ENCODE measurements at places on chromosomes 7 and 10.
A peak's percentile ranks its signal among the peaks of the same experiment; 100 is the strongest.

DNA sequence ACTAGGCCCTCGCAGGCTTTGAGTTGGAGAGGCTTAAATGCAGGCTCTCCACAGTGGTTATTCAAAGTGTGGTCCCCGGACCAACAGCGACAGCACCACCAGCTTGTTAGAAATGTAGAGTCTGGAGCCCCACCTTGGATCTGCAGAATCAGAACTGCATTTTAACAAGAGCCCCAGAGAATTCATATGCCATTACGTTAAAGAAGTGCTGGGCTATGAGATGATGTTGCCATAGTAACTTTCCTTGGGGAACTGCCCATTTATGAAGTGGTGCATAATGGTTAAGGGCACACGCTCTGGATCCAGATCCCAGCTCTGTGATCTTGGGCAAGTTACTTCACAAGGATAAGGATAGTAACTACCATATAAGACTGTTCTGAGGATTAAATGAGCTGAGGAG is 48.9 kb downstream of the ZCCHC24 start:
- DNase-seq, result no peak

DNA sequence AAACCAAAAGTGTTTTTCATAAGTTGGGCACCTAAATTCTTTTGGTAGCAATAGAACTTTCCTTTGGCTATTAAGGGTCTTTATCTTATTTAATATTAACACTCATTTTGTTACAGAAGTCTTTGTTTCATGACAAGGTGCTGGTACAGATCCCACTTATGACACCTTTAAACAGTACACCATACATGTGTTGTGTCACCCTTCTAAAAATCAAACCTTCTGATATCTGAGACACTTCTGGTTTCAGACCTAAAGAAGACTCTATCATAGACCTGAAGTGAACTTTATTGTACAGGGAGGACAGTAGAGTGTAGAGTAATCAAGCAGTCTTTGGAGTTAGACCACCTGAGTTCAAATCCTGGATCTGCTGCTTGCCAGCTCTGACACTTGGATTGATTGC is 5.8 kb upstream of the USP6NL start:
- DNase-seq, result no peak

DNA sequence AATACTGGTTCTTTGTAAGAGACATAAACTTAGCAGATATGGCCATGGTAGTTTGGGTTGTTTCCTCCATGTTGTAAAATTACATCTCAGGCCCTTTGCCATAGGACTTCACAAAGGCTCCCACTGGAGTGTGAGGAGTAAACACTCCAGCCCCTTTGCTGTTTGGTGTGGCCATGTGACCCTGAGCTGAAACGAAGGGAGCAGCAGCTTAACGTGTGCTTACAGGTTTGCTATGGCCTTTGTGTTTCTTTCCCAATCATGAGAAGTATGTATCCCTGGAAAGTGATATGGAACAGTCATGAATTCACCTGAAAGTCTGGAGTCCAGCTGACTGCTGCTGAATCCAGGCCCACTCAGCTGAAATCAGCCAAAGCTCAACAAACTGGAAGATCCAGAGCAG is 23.8 kb upstream of the SFTPA1 start:
- DNase-seq, result no peak

DNA sequence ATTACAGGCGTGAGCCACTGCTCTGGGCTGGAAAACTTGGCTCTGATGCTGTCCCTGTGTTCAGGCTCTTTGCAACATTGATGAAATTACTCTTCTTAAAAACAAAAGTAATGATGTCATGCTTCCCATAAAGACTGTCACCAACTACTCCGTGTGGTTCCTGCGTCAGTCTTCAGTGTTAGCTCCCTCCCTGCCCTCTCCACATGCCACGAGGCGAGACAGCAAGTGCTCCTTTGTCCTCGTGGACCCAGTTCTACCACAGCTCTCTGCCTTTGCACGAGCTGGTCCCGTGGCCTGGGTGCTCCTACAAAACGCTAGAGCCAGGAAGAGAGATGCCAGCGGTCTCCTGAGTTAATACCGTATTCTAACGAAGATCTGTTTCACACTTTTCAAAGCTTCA is 194.5 kb downstream of the SDK1 start:
- no peak for DNase-seq

DNA sequence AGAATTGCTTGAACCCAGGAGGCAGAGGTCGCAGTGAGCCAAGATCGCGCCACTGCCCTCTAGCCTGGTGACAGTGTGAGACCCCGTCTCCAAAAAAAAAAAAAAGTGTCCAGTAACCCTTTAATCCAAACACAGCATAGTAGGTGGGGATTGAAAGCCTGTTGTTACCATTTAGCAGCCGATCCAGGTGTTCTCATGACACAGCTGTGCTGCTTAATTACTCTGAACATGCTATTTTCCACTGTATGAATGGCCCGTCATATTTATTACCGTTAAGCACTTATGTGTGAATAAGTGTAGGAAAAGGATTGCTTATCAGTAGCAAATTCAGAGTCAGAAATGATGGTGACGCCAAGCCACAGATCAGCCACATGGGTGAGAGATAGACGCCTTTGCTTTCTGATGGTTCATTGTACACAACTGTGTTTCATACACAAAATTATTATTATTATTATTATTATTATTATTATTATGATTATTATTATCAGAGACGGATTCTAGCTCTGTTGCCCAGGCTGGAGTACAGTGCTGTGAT is 11.6 kb upstream of the ORAI2 start:
- DNase-seq, result no peak

GRCh38 chr10:5656737-5657579 is 9.4 kb downstream of the ASB13 start:
- no peak for DNase-seq

GRCh38 chr7:110988890-110989501 is 101.9 kb upstream of the LRRN3 start:
- DNase-seq, result no peak

GRCh38 chr10:79129361-79129997 is 60.7 kb downstream of the ZMIZ1 start:
- DNase-seq, result no peak

DNA sequence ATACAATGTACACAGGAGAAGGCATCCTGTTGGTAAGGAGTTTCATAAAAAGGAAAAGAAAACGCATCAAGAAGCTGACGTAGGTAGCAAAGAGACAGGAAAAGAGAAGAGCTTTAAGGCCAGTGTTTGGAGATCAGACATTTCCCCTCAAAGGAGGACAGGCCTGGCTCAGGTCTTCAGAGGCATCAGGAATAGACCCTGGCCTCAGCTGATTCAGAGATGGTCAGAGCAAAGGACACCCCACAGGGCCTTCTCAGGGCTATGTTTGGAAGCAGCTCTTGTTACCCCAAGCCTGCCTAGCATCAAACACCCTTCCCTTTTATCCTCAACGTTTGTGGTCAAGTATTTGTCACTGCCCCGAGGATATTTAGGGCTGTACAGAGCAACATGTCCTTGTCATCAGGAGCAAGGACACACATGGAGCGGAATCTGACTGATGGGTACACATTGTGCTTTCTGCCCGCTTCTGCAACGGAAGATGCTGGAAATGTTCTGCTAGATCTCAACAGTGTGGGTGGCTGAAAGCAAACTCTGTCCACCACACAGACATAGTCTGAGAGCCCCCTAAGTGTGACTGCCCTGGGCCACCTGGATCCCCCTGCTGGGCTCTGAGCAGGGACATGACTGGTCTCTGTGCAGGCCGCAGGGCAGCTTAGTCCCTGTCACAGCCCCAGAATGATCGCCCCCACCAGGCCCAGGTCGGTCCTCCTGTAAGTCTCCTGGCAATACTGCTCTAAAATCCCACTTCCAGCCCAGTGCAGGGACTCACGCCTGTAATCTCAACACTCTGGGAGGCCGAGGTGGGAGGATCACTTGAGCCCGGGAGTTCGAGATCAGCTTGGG is 1.0 kb upstream of the ZDHHC4 start:
- DNase-seq, result no peak

GRCh38 chr7:120979765-120980499 is 8.6 kb upstream of the CPED1 start:
- DNase-seq, result no peak

GRCh38 chr7:90877201-90877600 is 281.1 kb downstream of the CDK14 start:
- peak; percentile 30 for DNase-seq

- no peak for DNase-seq
These were observed 9.3 kb upstream of the PNPLA8 start for GRCh38 chr7:108535257-108535656.

GRCh38 chr10:6053816-6054631 is 8.1 kb downstream of the IL2RA start:
- no peak for DNase-seq

DNA sequence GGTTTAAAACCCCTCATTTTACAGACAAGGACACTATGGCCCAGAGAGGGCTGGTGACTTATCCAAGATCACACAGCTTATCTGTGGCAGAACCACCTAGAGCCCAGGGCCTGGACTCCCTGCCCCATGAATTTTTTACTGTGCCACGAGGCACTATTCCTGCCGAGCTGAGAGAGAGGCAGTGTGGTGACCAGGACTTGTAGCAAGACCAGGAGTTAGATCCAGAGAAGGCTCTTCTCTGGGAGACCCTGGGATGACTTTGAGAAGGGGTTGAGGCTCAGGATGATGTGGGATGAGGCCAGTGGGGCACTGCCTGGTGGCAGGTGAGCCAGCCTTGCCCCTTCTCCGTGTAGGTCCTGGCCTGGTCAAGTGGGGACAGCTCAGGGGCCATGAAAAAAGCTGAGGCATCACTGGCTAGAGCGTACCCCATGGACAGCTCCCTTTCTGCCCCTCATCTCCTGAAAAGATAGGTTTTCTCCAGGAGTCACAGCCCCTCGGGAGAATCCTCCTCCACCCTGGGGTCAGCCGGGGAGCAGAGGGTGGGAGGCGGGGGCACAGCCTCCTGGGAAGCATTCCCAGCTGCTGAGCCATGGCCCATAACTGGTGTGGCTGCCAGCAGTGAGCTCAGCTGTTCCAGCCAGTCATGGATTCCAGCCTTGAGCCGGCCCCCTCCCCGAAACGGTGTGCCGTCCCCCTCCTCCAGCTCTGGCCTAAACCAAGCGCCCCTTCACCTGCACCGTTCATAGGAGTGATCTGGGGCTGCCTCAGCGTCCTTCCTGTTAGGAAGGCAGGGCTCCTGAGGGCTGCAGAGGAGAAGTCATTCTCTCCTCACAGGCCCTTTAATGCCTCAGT is 5.8 kb downstream of the FLNC start:
- DNase-seq, result no peak

DNA sequence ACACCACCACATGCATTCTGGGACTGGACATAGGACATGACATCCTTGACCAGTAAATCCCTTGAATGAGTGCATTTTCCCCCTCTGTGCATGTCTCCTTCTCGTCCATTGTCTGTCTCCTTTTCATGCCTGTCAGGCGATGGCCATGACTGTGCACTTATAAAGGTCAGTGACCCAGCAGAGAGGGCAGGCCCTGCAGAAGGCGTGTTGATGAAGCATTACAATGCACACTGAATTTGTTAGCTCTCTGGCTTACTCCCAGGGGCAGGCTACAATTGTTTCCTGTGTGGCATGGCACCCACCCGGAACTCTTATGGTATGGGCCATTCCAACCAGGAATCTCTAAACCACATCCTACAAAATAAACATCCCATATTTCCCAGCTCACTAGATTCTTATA is 71.1 kb downstream of the SAMD9 start:
- DNase-seq, result no peak

DNA sequence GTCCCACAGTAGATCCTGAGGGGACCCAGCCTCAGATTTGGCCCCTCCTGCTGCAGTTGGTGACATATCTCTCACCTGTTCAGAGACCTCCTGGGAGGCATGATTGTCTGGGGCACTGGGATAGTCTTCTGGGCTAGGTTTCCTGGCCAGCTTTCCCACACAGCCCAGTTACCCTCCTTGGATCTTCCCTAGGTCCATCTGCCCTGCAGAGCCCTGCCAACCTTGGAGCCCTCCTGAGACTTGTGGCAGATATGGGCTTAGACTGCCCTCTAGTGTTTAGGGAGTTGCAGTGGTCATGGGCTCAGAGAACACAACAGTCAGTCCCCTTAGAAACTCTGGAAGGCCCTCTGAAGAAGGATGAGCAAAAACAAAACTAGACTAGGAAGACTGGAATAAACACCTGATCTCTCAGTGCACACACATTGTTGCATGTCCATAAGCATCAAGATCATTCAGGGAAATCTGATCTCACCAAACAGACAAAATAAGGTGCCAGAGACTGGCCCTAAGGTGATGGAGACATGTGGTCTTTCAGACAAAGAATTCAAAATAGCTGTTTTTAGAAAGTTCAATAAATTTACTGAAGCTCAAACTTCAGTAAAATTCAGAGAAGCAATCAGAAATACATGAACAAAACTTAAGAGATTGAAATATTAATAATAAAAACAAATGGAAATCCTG is 324.6 kb downstream of the ATRNL1 start:
- DNase-seq, result peak; percentile 4

DNA sequence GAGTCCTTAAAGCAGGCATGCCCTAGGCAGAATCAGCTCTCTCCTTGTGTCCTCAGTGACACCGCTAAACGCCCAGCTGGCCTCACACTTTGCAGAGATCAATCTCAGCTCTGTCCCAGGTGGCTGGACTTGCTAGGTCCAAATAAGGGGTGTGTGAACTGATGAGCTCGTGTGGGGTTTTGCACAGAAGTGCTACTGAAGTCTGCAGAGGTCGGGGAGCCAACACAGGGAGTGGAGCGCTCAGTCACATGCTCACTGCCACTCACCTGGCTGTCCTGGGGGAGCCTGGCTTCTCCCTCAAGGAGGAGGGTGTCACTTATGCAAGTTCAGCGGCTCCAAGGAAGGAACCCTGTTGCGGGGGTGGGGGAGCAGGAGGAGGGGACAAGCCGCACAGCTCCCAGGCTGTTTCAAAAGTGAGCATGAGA is 2.0 kb downstream of the ELN start:
- no peak for DNase-seq

DNA sequence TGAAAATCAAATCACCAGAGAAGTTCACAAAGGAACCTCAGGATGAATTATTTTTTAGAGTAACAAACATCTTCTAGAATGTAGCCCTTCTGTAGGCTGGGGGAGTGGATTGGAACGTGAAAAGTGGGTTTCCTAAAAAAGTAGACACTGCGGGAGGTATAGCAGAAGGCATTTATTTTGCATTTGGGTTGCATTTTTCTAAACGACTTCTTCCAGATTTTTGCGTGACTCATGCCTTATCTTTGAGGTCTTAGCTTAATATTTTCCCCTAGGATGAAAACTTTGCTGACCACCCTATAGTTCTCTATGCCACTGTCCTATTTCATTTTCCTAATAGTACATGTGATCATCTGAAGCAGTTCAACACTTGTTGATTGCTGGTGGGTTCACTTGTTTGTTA is 112.7 kb upstream of the JCAD start:
- no peak for DNase-seq
